Lower leg skin (tissue), 4 donors: ENCODE measurements at places on chromosomes 5 and 9. TPM values are rescaled to one million over a fixed set of nuclear protein-coding genes. Genes with fewer than 3 reads are reported as not detected.

Gene SLC36A3
- not detected for total RNA-seq

GRCh38 chr5:65364907-65365306, 116.8 kb downstream of the ADAMTS6 start:
- DNase-seq, result no peak

Gene ELAVL2
- 0.22 TPM for total RNA-seq

DNA sequence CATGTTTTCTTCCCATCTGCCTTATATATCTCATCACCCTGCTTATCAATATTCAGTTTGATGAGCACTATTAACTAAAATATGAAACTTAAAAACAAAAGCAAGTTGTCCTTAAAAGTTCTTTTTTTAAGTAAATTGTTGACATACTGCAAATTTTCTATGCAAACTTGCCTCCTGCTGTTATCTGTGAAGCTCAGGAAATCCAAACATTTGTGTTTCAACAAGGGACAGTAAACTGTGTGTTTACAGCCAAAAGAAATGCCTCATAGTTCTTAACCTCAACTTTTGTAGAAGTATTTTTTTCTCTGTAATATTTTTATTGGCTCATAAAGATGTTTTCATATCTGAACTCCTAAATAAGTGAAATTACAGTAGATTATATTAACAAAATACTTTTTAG, 7.7 kb upstream of the TTC23L start:
- no peak for DNase-seq

DNA sequence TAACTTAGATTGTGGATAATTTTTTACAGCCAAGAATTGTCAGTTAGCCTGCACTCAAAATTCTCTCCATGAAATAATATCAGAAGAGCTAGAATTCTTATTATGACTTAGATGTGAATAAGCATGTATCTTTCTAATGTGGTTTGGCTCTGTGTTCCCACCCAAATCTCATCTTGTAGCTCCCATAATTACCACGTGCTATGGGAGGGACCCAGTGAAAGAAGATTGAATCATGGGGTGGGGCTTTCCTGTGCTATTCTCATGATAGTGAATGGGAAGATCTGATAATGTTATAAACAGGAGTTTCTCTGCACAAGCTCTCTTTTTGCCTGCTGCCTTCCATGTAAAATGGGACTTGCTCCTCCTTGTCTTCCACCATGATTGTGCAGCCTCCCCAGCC, 176.8 kb downstream of the MAT2B start:
- no peak for DNase-seq

Gene NHP2
- 201 TPM for total RNA-seq

Gene HTR1A
- not detected for total RNA-seq

DNA sequence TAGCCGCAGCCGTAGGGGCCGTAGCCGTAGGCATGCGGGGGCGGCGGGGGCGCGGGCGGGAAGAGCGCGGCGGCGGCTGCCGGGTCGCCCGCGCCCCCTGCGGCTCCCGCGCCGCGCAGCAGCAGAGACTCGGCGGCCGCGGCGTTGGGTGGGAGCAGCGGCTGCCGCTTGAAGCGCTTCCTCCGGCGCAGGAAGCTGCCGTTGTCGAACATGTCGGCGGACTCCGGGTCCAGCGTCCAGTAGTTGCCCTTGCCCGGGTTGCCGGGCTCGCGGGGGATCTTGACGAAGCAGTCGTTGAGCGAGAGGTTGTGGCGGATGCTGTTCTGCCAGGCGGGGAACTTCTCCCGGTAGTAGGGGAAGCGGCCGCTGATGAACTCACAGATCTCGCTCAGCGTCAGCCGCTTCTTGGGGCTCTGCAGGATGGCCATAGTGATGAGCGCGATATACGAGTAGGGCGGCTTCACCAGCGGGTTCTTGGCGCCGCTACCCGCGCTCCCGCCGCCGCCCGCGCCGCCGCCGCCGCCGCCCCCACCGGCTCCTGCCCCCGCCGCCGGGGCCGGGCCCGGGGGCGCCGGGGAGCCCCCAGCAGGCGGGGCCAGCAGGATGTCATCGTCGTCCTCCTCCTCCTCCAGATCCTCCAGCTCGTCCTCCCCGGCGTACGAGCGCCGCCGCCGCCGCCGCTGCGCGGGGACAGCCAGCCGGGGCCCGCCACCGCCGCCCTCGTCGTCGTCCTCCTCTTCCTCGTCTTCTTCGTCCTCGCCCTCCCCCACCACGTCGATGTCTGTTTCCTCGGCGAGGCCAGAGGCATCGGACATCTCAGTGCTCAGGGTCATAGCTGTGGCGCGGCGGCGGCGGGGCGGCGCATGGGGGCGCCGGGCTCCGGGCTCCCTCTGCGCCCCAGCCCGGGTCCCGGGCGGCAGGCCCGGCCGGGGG, 781 bp downstream of the FOXD1 start:
- no peak for DNase-seq

Gene IFNA13
- total RNA-seq, result not detected

Gene FGF18
- total RNA-seq, result 0.27 TPM
